GM03348 (cell line): ENCODE measurements at places on chromosomes 3 and 15.

DNA sequence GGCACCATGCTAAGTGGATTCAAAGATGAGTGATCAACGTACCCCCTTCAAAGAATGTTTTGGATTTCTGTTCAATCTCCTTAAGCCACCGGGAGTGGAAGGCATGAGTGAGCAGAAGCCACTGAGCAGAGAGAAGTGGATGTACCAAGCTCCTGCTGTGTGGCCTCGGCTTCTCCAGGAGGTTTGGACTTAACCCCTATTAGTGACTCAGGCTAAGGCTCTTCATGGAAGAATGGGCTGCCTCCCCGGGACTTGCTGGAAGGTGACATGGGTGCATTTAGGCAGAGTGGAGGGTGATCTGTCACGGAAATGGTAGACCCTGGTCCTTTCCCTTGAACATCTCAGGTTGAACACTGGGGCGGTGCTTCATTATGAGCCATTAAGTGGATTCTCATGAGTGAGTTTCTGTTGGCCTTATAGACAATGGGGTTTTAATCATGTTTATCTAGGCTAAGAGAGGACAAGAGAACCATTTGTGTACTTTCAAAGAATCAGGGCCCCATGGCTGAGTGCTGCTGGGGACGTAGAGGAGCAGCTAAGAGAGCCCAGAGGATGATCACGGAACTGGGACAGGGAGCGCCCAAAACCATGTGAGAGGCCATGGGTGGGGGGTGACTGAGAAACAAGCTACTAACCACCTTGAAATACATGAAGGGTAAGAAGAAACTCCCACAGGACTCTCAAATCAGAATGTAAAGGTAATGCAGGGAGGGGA is 62.2 kb downstream of the HES1 start:
- DNase-seq, result no peak

DNA sequence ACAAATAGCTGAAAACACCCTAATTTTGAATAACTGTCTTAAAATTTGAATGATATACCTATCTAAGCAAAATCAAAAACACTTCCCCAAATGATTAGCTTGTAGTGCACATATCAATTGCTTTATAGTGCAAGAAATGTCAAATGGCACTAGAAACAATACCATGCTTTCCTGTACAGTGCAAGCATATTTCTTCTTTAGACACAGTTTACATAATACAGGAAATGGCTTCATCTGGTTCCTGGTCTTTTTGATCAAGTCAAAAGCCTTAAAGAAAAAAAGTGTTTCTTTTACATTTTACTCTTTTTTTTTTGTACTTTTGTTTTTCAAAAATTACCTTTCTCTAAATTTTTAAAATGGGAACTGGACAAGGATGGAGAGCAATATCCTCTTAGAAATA is 352.1 kb downstream of the MECOM start:
- DNase-seq, result no peak

DNA sequence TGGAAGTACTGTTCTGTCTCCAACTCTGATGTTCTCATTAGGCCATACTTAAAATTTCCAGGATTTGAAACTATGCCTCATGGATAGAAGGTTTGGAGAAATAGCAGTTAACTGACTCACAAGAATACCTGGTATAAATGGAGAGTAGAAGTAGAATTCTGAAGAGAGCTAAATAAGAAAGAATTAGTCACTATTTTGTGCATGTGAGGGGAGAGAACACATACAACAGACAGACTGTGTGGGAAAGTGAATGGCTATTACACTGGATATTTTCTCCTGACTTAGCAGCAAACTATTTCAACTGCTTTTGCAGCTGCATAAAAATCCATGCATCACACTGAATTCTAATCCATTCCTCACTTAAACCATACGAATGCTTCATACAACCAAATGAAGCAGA is 71.3 kb downstream of the C3orf70 start:
- no peak for DNase-seq

- peak; percentile 35 for DNase-seq
These were observed 646.0 kb downstream of the TUSC7 start for GRCh38 chr3:117355566-117355965.

- no peak for DNase-seq
These were observed 83.7 kb upstream of the IL12A start for GRCh38 chr3:159904911-159905310.

DNA sequence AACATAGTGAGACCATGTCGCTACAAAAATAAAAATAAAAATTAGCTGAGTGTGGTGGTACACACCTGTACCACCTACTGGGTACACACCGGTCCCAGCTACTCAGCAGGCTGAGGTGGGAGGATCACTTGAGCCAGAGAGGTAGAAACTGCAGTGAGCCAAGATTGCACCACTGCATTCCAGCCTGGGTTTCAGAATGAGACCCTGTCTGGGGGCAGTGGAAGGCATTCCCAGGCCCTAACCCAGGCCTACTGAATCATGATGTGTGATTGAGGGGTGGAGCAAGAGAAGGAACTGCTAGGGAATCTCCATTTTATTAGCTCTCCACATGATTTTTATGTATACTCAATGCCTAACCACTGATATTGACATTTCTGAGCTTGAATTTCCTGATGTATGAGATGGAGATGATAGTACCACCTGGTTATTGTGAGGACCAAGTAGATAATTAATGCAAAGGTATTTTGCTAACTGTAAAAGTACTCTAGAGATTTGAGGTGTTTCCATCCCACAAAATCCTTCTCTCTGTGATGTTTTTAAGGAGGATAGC is 169.5 kb upstream of the UMPS start:
- no peak for DNase-seq

- no peak for DNase-seq
These were observed 85.4 kb downstream of the WDR76 start for GRCh38 chr15:43912208-43912607.

DNA sequence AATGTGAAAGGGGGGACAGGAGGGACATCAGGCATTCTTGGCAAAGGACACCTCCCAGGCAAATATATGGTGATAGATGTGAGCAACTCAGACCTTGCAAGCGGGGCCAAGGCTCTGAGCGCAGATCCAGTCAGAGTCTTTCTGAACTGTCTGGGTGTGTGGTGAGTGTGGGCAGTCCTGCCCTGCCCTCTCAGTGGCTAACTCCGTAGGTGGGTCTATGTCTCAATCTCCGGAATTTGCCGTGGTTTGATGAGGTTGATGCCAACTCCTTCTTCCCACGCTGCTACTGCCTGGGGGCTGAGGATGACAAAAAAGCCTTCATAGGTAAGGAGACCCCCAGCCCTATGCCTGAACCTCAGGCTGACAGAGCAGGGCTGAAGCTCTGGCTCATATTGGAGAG is 7.4 kb downstream of the TTLL3 start:
- DNase-seq, result no peak

GRCh38 chr3:112136046-112136445 is 3.0 kb upstream of the GCSAM start:
- DNase-seq, result no peak

DNA sequence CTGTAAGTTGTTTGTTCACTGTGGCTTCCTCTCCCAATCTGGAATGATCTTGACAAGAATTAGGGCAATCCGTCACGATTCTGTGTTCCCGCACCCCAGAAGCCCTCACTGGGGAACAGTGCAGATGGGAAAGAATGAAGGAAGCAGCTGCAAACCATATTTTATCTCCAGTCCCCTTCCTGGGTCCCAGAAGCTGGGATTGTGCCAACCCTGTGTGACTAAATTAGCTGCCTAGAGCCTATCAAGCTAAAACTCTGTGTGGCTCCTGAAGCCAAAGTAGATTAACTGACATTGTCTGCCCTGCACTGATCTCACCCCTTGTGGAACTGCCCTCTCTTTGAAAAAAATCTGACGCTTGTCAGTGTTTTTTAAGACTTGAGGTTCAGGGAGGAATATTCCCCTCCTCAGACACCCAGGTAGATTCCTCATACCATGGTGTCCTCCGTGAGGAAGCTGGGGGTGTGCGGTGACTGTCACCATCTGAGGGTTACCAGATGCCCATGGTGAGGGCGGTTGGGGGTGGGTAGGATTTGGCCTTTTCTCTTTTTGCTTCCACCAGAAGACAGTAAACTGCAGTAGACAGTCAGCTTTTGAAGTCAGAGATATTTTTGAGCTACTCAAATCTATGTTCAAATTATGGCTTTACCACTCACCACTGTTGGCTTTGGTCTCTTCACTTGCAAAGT is 358.3 kb upstream of the TPM1 start:
- no peak for DNase-seq

DNA sequence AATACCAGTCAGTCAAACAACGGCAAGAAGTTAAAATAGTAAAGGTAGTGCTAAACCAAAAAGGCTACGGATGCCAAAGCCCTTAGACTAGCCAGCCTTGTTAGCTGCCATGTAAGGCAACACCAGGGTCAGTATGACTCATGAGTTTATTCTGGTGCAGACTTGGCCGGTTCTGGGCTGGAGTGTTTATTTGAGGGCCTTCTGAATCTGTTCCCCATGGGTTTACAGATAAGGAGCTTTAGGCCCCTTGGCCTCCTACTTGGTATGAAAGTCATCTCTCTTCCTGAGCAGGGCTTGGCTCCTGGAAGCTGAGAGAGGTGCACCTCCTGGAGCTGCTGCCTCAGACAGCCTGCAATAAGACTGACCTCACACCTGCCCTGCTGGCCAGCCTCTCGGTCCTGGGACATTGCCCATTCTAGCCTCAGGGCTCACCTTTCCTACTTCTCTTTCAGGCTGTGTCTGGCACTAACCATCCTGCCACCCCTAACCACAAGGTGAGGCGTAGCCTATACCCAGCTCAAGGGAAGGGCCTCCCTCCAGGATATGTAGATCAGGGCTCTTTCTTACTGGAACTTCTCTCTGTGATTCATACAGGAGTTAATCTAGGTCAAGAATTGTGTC is 10.4 kb upstream of the RTP1 start:
- peak; percentile 80 for DNase-seq

DNA sequence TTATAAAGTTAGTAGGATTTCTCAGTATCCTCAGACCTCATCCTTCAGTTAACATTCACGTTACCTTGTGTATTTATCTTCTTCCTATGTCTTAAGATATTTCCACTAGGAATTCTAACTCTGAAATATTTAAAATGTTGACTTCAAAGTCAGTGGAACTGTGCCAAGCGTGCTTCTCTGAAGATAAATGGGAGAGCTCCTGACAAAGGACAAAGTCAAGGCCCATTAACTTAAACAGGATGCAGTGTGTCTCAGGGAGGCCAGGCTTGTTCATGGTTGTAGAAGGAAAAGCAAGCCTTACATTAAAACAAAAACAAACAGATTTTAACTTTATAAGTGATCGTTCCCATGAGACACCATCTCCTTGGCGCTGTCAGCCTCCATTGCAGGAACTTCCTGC is 41.5 kb downstream of the ABHD17C start:
- DNase-seq, result no peak

- DNase-seq, result no peak
These were observed 13.0 kb upstream of the SLC28A1 start for GRCh38 chr15:84871428-84871985.

- DNase-seq, result peak; percentile 5
These were observed 871.9 kb downstream of the GBE1 start for GRCh38 chr3:80889535-80889934.
